ENCODE measurements at places on chromosomes 4 and X.

- DNase-seq = no peak
Observed at GRCh38 chr4:182141061-182141460, 102.1 kb upstream of the TENM3 start.

GRCh38 chr4:7169134-7169533 lies 23.2 kb upstream of the SORCS2 start:
- no peak for DNase-seq

DNA sequence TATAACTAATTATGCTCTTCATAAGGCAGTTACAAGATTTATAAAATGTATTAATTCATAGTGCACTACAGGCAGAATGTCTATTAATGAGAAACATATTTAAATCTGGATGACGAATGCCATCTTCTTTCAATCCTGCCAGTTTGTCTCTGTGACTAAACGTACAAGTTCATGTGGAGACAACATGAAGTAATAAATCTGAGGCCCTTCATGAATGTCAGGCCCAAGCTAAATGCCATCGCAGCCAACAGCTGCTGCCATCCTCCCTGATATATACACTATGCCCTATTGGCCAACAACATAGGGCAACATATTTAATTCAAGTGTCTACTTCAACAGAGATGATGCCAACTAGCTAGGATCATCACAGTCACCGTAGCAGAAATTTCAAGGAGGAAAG lies 43.7 kb downstream of the TSPAN5 start:
- DNase-seq = no peak

- DNase-seq = no peak
Observed at GRCh38 chr4:166823126-166823525, 411.2 kb downstream of the SPOCK3 start.

- DNase-seq = no peak
Observed at GRCh38 chr4:19187096-19187495, 1064.6 kb upstream of the SLIT2 start.

DNA sequence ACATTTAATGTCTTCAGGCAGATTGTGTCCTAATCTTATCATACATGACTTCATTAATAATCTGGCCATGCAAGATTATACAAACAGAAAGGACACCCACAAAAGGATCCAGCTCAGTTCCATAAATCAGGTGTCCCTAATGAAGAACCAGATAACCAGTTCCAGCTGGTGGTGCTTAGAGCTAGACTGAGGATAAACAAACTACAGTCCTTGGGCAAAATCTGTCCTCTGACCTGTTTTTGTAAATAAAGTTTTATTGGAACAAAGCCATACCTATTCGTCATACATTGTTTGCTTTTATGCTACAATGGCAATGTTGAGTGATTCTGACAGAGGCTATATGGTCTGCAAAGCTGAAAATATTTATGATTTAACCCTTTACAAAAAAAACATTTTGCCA lies 199.5 kb downstream of the MID1IP1 start:
- DNase-seq = no peak

GRCh38 chr4:6888506-6889071 lies 21.0 kb upstream of the TBC1D14 start:
- DNase-seq = no peak
